Small intestine (tissue), 16 donors: ENCODE measurements at places on chromosomes 5 and 9.

- DNase-seq: peak; percentile 22
Measured at GRCh38 chr5:157342822-157343402, 77.0 kb downstream of the CYFIP2 start.

DNA sequence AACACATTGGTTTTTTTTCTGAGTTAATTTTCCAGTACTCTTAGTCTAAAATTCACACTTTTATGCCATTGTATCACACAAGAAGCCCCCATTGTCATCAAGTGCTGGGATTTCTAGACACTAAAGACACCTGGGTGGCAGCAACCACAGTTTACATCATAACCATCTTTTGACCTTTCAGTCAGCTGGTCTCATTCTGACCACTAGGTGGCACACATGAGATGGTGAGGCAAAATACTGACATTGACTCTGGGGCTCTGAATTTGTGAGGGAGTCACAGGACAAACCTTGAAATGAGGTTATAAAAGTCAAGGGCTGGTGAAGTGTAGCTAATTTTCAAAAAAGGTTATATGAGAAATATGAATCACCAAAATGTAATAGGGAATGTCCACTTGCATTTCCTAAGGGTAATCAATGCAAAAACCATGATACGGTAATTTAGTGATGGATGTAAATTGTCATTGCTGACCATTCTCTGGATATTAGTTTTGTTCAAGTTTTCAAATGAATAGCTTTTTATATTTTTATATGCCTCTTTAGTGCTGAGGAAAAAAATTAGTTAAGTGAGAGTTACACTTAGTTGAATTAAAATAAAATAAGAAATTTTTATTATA lies 229.4 kb downstream of the DMAC1 start:
- DNase-seq: peak; percentile 65

DNA sequence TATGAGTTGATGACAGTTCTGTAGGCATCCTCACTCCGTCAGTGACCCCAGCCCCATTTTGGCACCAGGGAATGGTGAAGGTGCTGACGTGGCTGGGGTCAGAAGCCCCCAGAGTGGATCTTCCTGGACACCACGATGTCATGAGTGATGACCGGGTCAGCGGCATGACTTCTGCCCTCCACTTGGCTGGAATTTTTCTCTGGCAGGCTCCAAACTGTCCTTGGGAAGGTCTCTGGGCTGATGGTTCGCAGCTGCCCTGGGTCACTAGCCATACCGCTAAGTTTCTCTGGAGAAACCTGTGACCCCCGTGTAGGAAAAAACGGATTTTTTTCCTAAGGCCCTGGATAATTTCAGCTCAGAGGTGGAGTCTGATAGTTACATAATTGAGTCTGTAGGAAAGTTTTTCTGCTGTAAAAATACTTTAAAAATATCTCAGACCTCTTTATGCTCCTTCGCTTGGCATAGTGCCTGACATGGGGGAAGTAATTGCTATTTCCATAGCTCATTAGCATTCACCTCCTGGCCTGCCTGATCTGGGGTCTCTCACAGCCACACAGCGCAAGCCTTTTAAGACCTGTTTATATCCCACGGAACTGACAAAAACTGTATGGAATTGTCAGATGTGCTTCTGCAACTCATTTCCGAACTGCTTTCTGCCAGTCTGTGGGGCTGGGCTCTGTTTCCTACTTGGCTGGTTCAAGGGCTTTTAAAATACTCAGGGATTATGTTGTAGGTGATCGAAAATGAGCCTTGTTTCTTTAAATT lies 69.2 kb downstream of the ANGPTL2 start:
- DNase-seq: no peak

DNA sequence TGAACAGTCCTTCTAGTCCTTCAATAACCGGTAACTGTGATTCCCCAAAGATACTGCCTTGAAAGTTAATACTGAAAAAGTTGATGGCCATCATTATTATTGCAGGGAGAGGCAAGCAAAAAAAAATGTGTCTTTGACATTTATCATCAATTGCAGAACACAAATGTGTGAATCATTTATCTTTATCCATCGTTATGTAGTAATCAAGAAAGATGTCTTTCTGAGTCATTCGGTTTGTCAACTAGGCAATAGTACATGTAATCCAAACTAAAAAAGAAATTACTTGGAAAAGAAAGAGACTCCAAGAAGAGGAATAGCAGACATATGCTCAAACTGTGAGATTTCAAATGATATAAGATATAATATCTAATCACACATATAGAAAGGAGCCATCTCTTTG lies 473.0 kb downstream of the CETN3 start:
- DNase-seq: no peak
